Left ventricle myocardium inferior (tissue), 1 donor: ENCODE measurements at places on chromosomes 16 and 17.

- DNase-seq, result peak; percentile 55
Measured at GRCh38 chr17:978103-979093, 1.2 kb downstream of the NXN start.

GRCh38 chr17:57130708-57131461 is 45.8 kb downstream of the AKAP1 start:
- DNase-seq, result peak; percentile 78

DNA sequence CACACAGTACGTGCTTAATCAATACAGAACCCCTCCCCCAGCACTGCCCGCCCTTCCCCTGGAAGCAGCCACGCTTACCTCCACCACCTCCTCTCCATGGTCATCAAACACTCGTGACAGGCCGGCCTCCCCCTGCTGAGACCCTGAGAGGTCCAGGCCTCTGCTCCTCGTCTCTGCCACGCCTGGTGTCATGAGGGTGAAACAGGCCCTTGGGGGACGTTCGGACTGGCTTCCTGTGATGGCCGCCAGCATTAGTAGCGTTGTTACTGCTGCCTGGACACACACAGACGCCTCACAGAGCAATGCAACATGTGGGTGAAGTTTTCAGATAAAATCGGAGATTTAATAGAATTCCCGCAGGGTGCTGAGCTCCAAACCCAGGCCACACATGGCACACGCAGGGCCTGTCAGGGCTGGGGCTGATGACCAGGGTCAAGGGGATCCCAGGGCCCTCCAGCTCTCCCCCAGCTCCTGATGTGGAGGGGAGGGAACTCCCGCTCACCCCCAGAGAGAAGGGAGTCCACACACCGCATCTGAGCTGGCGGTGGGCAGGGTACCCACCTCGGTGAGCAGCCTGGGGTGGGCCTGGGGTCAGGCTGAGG is 15.9 kb upstream of the SLC38A10 start:
- no peak for DNase-seq

- peak; percentile 65 for DNase-seq
Measured at GRCh38 chr17:35373984-35374765, 754 bp upstream of the SLFN11 start.

DNA sequence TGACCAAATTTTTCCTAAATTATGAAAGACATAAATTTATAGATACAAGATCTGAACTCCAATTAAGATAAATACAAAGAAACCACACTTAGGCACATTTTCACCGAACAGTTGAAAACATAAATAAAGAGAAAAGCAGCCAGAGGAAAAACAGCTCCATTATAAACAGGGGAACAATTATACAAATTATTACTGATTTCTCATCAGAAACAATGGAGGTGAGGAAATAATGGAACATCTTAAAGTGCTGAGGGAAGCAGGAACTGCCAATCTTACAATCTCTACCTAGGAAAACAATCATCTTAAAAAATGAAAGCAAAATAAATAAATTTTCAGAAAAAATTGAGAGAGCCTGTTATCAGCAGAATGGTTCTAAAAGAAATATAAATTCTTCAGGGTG is 234.4 kb upstream of the PMFBP1 start:
- no peak for DNase-seq

DNA sequence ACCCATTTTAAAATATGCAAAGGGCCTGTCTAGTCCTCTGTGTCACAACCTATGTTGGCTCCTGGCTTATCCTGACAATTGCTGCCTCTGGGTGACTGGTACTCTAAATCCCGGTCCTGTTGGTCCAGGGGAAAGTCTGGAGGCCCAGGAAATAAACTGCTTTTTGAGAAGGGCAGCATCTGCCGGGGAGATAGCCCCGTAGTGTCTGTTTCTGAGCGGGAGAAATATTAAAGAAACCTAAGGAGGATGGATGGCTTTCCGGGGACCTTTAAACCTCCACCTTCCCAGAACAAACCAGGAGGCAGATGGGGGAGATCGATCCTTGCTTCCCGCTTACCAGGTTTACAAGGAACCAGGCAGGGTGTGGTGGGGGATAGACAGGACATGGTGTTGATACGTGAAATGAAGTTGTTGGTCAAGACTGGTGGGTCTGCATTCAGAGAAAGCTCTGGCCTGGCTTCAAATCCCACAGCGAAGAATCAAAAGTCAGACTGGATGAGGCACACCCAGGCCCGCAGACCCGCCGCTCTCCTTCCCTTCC is 3.8 kb downstream of the HOXB2 start:
- no peak for DNase-seq
